ENCODE measurements at places on chromosomes 3 and 15.

- DNase-seq = no peak
Observed at GRCh38 chr3:110423276-110423675, 648.3 kb upstream of the NECTIN3 start.

GRCh38 chr3:187748050-187748481 is 2.8 kb upstream of the BCL6 start:
- DNase-seq = peak; percentile 91

GRCh38 chr3:105553851-105554250 is 187.1 kb downstream of the ALCAM start:
- DNase-seq = no peak

DNA sequence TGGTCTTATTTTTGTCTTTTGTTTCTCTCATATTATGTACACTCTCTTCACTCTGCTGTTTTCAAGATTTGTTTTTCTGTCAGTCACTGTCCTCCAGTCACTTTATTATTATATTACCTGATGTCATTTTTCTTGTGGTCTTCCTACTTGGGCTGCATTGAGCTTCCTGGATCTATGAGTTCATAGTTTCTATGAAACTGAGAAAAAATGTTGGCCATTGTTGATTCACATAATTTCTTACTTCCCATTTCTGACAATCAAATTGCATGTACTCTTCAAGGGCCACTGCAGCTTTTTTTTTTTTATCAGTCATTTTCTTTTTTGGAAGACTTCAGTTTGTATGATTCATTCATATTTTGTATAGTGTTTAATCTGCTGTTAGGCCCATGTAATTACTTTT is 1180.6 kb upstream of the GBE1 start:
- DNase-seq = no peak

- DNase-seq = no peak
Observed at GRCh38 chr3:123158899-123159390, 42.8 kb upstream of the SEC22A start.

- no peak for DNase-seq
Observed at GRCh38 chr3:153973722-153974265, 147.4 kb upstream of the ARHGEF26 start.

GRCh38 chr15:57548835-57549234 is 42.9 kb upstream of the MYZAP start:
- no peak for DNase-seq

GRCh38 chr3:111904376-111905241 is 45.5 kb downstream of the PHLDB2 start:
- DNase-seq = peak; percentile 86

- no peak for DNase-seq
Observed at GRCh38 chr3:158100681-158101080, 5.5 kb downstream of the SHOX2 start.

DNA sequence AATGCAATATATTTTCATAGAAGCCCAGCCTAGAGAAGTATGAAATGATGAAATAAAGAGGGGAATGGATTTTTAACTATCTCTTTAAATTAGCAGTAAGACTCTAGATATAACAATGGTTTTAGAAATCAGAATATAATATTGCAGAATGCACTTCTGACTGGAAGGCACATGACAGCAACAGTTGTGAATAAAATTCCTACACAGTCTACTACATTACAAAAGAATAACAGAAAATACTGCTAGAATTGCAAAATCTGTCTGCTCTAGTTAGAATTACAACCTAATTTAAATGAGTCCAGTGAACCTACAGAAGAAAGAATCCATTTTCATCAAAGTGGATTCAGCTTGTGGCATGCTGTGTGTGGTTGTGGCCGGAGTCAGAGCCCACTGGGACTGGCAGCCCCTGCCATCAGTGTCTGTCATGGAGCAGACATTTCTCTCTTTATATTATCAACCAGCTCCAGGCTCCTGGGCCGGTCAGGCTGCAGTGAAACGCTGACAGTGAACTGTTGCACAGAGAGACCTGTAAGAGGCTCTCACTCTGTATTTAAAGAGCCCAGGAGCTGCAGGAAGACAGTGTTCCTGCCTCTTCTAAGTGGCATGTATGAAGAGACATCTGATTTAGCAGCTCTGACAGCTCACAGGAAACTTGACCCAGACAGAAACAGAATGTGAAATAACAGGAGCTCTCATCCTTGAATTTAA is 1523.8 kb upstream of the CADM2 start:
- no peak for DNase-seq

- DNase-seq = peak; percentile 56
Observed at GRCh38 chr3:136078421-136079364, 113.2 kb downstream of the PPP2R3A start.

DNA sequence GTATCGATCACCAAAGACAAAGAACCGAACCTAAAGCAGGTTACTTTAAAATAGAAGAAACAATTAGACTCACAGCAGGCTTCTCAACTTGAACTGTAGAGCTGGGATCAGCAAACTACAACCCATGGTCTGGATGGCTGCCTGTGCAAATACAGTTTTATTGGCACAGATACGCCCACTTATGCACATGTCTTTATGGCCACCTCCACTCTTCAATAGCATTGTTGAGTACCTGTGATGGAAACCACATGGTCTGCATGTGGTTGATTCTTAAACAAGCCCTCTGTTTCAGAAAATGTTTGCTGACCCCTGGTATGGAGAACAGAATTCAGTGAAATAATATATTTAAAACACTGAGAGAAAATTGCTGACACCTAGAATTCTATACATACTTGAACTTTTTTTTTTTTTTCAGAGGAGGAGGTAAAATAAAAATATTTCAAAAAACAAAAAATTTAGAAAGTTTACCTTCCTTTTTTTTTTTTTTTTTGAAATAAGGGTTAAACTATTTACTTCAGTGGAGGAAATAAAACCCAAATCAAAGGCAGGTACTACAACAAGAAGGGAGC is 263.8 kb upstream of the ATP10A start:
- DNase-seq = no peak

DNA sequence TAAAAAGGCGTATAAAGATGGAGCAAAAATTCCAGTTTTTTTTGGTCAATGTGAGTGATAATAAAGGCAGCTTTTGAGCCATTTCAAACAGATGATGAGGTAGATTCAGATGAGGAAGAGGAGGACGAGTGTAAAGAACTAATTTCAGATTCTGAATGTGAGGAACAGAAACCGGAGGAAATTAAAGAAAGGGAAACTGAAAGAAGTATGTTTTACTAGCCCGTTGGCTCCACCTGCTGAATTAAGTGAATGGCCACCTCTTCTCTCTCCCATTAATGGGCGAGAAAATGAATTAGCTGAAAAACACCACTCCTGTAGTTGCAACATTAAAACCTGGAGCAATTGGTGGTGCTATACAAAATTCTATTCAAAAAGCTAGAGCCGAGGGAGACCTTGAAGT is 55.4 kb downstream of the CYP19A1 start:
- peak; percentile 83 for DNase-seq

- DNase-seq = no peak
Observed at GRCh38 chr3:173869766-173870165, 472.2 kb downstream of the NLGN1 start.

- DNase-seq = peak; percentile 46
Observed at GRCh38 chr15:50278496-50278895, 13.0 kb upstream of the HDC start.

GRCh38 chr3:108131475-108132134 is 40.8 kb upstream of the CD47 start:
- peak; percentile 74 for DNase-seq

- DNase-seq = no peak
Observed at GRCh38 chr3:31223278-31223677, 309.4 kb upstream of the STT3B start.

- no peak for DNase-seq
Observed at GRCh38 chr3:69879051-69879450, 120.5 kb upstream of the SAMMSON start.

GRCh38 chr3:50174947-50175524 is 16.4 kb upstream of the GNAT1 start:
- no peak for DNase-seq
